Caudate nucleus (tissue), 63 donors: ENCODE measurements at places on chromosomes 4 and X.

- DNase-seq: no peak
Observed at GRCh38 chr4:24274381-24274941, 309.9 kb downstream of the DHX15 start.

GRCh38 chr4:62881210-62881609, 1528.0 kb downstream of the TECRL start:
- DNase-seq: no peak

GRCh38 chrX:20350596-20350995, 83.9 kb upstream of the RPS6KA3 start:
- no peak for DNase-seq

GRCh38 chr4:99679204-99679603, 21.6 kb upstream of the C4orf54 start:
- DNase-seq: no peak

DNA sequence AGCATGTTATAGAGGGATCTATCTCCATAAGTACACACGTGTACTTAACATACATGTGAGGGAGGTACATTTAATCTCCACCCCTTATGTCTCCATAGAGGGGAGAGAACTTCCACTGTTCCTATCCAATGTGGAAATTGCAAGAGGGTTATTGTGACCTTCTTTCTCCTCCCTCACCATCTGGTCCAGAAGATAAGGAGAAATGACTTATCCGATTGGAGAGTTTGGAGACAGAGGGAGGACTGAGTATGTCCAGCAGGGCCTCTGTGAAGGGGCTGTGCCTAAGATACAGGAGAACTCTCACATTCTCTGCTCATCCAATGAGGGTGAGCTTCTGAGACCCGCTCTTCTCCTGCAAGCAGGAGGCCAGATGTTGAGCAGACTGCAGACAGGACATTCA, 113.1 kb downstream of the QDPR start:
- no peak for DNase-seq

DNA sequence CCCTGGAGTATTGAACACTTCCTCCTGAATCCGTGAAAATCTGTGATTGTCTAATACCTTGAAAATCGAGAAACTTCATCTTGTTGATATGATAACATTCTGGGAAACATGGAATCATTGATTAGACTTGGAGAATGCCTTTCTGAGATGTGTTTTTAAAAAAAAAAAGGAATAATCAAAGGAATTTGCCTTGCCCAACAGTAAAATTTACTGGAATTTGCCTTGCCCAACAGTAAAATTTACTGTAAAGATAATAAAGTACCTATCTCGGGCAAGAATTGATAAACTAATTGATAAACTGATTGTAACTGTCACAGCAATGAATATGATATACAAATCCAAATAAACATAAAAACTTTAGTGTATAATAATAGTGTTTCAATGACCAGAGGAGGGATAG, 44.7 kb downstream of the PHOX2B start:
- DNase-seq: no peak

GRCh38 chr4:65007841-65008439, 598.7 kb upstream of the TECRL start:
- no peak for DNase-seq

GRCh38 chr4:109012286-109012880, 249.5 kb upstream of the ETNPPL start:
- DNase-seq: no peak

DNA sequence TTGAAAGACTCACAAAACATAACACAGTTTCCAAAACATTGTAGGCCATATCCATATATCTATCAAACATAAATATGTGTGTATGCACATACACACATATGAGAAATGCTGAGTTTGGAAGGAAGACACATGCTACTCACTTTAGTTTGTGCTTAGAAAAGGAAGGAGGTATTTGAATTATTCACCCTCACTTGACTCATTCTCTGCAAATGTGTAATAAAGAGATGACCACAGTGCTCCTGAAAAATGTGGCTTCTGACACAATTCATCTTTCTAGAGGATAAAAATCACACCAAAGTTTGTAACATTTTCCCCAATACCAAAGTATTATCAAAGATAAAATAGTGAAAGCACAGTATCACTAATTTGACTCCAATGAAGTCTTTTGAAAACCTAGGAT, 950.1 kb downstream of the FAT4 start:
- DNase-seq: no peak

- no peak for DNase-seq
Observed at GRCh38 chr4:41369680-41370079, 113.0 kb downstream of the UCHL1 start.

GRCh38 chr4:88187766-88188165, 29.3 kb upstream of the ABCG2 start:
- no peak for DNase-seq

DNA sequence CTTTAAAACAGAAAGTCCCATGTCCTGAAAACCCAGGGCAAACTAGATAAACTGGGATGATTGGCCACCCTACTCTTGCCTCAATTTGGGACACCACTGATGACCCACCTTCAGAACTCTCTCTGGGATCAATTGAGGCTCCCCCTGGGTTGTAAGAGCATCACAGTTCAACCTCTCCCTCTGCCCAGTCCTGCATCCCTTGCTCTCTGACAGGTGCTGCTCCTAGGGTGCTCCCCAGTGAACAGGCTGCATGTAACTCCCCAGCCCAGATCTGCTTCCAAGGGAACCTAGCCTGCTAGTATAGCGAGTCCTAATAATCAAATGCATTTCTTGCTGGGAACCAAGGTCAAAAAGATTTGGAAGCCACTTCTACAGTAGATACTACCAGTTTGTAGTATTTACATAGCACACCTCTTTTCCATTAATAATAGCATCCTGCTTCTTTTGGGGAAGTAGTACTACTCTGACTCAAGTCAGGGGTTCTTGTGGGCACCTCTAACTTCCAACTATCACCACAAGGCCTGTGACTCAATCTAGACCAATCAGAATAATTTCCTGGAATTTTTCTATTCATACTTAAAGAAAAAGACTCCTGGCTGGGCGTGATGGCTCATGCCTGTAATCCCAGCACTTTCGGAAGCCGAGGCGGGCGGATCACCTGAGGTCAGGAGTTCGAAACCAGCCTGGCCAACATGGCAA, 42.1 kb upstream of the SPINK2 start:
- no peak for DNase-seq

DNA sequence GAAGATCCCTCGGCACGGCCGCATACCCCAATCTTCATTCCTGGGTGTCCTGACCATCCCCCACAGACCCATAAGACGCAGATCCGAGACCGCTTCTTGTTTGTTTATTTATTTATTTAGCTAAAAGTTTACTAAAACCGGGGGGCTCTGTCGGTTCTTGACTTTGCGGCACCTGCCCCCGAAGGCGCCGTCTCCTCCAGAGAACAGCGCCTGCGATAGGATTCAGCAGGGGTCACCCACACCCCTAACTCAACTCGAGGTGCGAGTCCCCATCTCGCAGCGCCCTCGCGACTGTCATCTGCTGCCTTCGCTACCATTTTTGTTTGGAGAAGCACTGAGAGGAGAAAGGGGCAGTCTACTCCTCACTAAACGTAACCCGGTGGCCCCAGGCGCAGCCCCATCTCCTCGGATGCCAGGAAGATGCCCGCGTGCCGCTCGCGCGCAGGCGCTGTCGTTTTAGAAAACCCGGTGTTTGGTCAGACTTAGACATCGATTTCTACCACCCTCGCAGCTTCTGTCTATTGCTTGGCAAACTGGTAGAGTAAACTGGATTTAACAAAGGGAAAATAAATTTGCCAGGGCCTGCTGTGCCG, 18.9 kb upstream of the GPR101 start:
- DNase-seq: no peak

DNA sequence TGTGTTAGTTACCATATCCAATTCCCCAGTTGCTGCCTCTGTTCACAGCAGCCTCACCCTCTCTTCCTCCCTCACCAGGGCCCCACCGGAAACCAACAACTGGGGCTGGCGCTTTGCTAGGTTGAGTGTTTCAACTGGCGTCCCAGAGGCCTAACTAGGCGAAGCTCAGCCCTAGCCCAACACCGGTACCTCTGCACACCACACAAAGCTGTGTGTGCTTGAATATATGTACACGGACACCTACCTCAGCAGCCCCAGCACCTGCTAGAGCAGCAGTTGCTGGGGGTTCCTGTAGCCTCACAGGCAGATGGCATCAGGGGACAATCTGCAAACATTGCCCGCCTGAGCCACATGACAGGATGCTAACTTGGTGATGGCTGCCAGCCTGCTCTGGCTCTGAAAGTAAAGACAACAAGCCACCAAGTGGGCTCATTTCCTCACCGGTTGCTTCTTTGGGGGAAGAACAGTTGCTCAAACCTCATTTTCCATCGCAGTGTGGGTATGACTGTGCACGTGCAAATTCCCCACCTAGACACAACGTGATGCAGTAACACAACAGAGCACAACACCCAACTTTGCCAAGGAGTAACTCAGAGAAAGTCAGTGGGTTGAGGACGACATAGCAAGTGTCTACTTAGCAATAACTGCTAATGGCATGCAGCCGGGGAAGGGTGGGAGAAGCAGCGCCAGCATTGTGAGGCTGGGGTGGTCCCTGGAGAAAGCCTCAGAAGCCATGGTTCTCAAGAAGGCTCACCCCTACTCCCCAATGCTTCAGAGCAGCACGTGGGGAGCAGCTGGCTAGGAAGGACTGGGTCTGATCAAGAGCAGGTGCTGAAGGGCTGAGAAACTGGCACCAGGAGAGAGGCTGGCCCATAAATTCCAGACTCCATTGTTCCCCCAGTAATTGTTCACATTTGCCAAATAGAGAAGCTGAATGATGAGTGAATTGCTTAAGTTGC, 139.5 kb downstream of the SH3KBP1 start:
- no peak for DNase-seq

- DNase-seq: no peak
Observed at GRCh38 chrX:148825696-148826095, 325.3 kb downstream of the AFF2 start.

DNA sequence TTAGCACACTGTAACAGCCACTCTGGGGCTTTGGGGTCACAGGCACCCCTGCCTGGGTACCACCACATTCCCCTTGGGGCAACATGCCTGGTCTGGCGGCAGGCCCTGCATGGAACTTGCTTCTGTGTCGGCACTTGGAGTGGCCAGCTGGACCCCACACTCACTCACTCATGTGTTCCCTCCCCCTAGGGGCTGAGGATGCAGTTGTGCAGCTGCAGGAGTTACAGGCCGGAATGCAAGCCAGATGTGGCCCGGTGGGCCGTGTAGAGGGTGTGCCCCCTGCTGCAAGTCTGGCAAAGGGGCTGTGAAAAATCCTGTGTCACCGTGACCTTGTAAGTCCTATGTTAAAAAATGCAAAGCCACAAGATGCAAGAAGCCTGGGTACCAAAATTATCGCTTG, 34.2 kb downstream of the ATXN3L start:
- no peak for DNase-seq

DNA sequence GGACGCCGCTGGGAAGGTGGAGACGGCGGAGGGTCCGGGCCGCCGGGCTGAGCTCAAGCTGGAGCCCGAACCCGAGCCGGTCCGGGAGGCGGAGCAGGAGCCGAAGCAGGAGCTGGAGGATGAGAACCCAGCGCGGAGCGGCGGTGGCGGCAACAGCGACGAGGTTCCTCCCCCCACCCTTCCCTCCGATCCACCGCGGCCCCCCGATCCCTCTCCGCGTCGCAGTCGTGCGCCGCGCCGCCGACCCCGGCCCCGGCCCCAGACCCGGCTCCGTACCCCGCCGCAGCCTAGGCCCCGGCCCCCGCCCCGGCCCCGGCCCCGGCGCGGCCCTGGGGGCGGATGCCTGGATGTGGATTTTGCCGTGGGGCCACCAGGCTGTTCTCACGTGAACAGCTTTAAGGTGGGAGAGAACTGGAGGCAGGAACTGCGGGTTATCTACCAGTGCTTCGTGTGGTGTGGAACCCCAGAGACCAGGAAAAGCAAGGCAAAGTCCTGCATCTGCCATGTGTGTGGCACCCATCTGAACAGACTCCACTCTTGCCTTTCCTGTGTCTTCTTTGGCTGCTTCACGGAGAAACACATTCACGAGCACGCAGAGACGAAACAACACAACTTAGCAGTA, 483 bp downstream of the USP27X start:
- DNase-seq: no peak

- no peak for DNase-seq
Observed at GRCh38 chr4:27308379-27308778, 447.7 kb downstream of the STIM2 start.

- no peak for DNase-seq
Observed at GRCh38 chr4:476501-476900, 22.5 kb downstream of the ZNF721 start.

DNA sequence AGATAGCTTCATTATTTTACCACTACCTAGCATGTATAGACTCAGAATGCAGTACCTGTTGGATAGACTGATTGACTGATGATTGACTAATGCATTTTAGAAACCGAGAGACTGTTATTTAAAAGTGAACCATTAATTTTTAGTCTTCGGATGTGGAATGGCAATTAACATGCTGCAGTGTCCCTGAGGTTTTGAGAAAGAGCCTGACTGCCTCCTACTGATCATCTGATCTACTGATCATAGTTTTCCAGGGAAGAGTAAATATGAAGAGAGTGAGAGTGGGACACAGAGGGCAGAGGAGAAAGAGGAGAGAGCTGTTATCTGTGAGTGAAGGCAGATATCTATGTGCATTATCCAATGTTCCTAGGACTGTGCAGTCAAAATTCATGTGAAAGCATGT, 764.7 kb downstream of the TRIML1 start:
- DNase-seq: no peak

- no peak for DNase-seq
Observed at GRCh38 chrX:17030092-17030491, 83.6 kb downstream of the REPS2 start.

DNA sequence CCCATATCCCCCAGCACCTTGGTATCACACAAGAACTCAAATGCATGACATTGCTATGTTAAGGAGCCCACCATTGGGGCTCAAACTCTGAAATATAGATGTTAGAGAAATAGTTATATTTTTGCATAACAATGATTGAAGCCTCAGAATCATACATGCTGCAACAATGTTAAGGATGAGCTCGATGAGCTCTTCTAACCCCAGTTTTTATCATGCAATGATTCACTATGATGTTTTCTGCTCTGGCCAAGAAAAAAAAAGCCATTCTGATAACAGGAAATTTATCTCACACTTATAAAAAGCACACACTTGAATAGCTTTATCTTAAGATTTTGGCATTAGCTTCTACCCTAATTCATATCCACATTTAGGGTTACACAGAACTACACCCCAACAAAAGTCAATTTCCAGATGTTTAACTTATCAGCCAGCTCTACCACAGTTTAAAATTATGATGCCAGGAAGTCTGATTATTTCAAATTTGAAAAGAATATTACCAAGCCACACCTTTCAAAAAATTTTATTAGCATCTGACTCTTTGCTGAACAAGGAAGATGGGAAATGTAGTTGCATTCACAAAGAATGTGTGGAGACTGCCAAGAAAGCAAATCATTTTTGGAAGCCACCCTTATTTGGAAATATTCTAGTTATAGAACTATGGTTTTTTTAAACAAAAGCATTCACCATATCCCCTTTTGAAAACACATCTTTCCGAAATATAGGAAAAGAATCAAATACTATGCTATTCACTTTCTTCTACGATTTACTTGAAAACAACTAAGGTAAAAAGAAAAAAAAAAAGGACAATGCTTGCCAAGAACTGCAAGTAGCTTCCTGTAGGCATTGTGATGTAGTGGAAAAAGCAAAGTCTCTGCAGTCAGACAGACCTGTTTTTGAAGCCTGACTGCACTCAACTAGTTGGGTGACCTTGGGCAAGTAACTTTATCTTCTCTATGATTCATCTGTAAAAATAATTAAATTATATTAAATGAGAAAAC, 100.8 kb upstream of the PLS3 start:
- DNase-seq: no peak
